NCI-H524 treated with DMSO at 0.1 percent for 48 hours (cell line): ENCODE measurements at places on chromosomes 3 and 15.

- no peak for DNase-seq
Observed at GRCh38 chr3:171677706-171678105, 132.6 kb downstream of the PLD1 start.

GRCh38 chr15:92294759-92295158, 98.9 kb upstream of the ST8SIA2 start:
- no peak for DNase-seq

DNA sequence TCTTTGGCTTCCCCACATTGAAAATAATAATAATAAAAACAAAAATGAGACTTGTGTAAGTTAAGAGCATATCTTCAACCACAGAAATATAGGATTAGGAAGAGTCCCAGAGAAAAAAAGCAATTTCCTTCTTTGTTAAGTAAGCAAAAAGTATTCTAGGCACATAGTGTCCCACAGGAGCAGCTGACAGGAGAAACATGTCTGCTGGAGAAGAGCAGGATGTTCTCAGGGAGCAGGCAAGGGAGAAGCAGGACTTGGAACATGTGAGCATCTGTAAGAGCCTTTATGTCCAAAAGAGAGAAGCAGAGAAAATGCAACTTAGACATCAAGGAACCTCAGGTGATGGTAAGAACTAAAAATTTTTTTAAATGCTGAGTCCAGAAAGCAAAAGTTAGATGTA, 39.0 kb downstream of the TTC23 start:
- DNase-seq = no peak

DNA sequence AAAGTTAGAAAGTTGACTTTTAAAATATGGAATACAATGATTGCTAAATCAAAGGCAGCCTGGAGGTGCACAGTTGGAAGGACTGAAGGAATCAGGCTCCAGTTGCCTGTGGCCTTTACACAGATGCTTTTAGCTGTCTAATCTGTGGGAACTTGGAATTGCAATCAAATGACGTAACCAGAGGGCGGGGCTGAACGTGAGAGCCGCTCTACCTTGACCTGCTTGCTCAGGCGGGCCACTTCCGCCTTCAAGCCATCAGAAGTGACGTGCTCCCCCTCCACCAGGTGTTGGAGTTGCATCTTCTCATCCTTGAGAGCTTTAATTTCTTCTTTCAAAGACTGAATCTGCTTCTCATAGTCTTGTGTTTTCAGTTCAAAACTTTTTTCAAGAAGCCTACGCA, 37.7 kb upstream of the GNB5 start:
- DNase-seq = no peak

DNA sequence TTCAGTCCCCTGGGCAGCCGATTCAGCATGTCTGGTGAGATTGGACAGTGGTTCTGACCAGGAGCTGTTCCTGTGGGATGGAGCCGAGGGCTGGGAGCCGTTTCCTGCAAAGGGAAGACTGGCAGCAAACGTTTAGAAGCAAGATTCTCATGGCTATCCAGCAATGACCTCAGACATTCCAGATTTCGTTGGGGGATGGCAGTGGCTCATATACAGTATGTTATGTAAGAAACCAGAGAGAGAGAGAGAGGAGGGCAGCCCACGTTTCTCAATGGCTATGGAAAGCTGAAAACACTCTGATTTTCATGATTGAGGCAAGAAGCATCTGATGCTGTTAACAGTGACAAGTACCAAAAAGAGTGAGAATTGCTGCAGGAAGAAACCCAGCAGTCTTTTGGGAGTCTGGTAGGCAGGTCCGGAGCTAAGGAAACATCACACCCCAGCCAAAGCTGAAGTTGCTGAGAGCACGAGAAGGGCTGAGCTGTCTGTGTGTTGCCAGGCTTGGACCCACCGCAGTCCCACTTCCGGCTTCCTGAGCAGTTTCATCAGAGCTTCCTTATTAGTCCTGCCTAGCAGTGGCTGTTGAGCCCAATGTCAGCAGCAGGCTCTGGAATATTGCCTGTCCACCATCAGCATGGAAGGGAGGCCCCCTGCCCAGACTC, 25.6 kb upstream of the VPS8 start:
- DNase-seq = no peak

GRCh38 chr3:120125992-120126391, 31.7 kb upstream of the GSK3B start:
- no peak for DNase-seq

DNA sequence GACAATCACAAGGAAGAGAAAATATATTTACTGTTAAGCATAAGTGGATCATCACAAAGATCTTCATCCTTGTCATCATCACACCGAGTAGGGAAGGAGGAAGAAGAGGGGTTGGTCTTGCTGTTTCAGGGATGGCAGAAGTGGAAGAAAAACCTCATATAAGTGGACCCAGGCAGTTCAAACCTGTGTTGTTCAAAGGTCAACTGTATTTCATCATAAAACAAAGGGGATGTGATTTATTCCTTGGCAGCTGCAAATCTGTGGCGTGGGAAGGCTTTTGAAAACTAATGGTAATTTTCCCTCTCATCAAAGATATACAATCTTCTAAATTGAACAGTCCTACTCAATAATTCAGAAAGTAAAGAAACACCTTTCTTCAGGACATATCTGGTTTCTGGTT, 129.9 kb upstream of the ABI3BP start:
- no peak for DNase-seq

GRCh38 chr3:180590396-180590795, 11.6 kb upstream of the TTC14 start:
- DNase-seq = no peak

- no peak for DNase-seq
Observed at GRCh38 chr3:110493438-110494092, 578.1 kb upstream of the NECTIN3 start.

- DNase-seq = no peak
Observed at GRCh38 chr15:75069301-75069925, 46.0 kb downstream of the PPCDC start.

DNA sequence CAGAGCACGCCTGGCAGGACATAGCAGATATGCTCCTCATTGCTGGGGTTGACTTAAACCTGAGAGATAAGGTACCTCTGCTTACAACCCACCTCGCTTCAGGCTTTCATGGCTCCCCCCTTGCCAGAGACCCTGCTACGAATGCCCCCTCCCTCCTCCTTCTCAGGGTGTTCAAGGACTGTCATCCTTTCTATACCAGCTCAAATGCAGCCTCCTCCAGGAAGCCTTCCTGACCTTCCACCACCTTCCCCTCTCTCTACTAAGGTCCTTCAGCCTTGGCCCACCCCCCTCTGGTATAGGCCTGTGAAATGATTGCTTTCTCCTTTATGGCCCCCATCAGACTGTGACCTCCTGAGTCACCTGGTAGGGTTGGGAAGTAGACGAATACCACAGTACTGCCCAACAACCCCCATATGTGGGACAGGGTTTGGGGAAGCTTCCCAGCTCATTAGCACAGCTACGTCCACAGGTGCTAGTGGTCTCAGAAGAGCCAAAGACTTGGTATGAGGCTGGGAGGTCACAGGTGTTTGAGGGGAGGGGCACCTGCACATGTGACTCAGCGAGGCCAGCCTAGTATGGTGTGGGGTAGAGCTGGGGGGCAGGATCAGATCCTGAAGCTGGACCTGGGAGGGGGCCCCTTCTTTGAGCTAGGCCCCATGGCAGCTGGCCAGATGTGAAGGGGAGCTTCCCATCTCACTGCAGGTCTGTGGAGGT, 32.0 kb downstream of the ANKDD1A start:
- DNase-seq = no peak

GRCh38 chr15:66007663-66008262, 138.5 kb downstream of the RAB11A start:
- DNase-seq = no peak

DNA sequence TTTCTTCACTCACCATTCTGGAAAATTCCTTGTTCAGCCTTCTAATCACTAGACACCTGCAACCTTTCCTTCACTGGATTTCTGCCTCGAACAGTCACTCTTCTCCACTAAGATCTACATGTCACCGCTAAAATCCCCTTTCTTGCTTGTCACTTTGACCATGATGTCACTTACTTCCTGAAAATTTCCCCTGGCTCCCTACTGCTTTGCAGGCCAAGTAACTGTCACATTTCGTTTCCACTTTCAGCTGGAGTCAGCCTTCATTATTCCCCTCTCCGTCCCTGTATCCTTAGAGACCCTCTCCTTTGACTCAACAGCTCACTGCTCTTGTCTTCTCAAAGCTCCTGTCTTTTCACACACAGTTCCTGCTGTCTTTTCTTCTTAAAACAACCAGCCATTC, 15.9 kb downstream of the CHL1 start:
- DNase-seq = no peak

GRCh38 chr3:80244390-80244789, 476.6 kb upstream of the ROBO1 start:
- no peak for DNase-seq

- DNase-seq = no peak
Observed at GRCh38 chr3:122755491-122755890, 38.1 kb downstream of the HSPBAP1 start.
